ENCODE measurements at places on chromosomes 1 and 21.

GRCh38 chr1:60510162-60510561, 436.6 kb upstream of the C1orf87 start:
- no peak for DNase-seq

DNA sequence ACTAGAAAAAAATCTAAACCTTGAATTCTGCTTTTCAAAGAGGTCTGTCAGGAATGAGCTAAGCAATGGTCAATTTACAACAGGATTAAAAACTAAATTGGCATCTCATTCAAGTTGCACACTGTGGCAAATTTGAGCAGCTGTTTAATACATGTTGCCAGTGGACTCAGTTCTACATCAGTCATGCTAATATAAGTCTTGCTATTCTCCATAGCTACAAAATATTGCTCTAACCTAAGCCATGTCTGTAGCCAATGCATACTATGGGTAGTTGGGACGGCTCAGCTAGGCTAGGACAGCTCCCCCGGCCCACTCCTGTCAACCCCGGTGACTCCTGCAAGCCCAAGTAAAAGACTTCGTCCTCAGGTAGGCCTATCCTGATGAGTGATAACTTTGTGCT, 10.9 kb upstream of the VAV3 start:
- no peak for DNase-seq

- no peak for DNase-seq
These were observed 533 bp upstream of the RGL1 start for GRCh38 chr1:183804387-183804786.

DNA sequence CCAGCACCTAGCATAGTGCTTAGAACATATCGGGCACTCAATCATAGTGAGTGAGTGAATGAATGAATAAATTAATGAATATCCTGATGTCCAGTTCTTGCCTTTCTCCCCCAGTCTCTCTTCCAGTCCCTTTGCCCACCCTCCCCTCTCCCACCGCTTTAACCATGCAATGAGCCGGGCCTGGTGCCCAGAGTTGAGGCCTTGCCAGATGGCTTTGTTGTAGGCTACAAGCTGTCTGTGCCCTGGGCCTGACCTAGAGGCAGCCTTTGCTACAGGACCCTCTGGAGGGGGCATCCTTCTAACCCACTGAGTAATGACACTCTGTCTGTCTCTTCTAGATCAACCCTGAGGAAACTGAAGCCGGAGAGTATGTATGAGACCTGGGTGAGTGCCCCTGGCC, 6.9 kb downstream of the CASQ1 start:
- peak; percentile 26 for DNase-seq

- DNase-seq, result no peak
These were observed 10.2 kb downstream of the MAP7D1 start for GRCh38 chr1:36166136-36166535.

DNA sequence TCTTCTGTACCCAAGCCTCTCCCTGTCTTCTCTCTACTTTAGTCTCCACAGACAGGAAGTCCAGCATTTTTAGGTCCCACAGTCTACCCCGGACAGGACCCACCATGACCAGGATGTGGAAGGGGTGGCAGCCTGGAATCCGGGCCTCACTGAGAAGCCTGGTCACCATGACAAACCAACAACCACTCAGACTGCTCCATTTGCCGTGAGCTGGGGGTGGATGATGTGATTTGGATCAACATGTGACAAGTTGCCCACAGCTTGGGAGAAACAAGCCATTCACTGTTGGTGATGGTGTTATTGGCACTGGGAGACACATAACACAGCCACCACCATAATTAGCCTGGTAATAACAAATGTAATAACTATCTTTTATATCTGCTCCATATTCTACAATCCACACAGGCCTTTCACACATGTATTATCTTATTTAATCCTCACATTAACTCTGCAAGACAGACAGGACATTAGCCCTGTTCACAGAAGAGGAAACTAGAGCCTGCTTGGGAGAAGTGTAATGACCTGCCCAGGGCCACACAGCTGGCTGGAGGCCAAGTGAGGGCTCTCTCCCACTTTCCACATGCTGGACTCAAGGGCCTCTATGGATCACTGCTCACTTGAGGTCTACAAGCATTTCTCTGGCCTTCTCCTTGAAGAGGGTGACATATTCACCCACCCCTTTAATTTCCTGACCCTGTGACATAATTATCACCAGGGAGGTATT, 22.9 kb downstream of the MEF2D start:
- no peak for DNase-seq

- no peak for DNase-seq
These were observed 180.5 kb downstream of the DYRK1A start for GRCh38 chr21:37546949-37547614.

DNA sequence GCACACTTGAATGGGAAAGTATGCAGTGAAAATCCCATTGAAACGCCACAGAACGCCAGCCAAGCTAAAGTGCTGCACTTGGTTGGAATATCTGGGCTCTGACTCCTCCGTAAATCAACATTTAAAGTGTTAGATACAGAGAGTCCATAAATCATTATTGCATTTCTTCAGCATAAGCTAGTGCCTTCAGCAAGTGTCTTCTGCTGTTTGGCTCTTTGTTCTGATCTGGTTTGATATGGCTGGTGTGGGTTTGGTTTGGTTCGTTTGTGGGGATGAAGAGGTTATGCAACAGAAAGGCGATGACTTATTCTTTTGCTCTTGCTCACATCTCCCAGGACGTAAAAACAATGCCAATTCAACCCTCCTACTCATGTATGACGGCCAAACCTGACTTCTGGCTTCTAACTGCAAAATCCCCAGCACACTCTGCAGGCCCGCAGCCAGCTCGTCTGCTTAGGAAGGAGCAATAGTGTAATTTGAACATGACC, 121.8 kb upstream of the ERG start:
- no peak for DNase-seq

- no peak for DNase-seq
These were observed 92.3 kb upstream of the COL6A1 start for GRCh38 chr21:45889256-45889655.

- no peak for DNase-seq
These were observed 62.5 kb downstream of the CD58 start for GRCh38 chr1:116508085-116508983.

GRCh38 chr21:36926989-36927718, 39.3 kb downstream of the HLCS start:
- DNase-seq, result no peak

- DNase-seq, result no peak
These were observed 347.4 kb downstream of the PTPRU start for GRCh38 chr1:29583727-29584126.

GRCh38 chr1:235410467-235410866, 43.2 kb downstream of the TBCE start:
- no peak for DNase-seq

DNA sequence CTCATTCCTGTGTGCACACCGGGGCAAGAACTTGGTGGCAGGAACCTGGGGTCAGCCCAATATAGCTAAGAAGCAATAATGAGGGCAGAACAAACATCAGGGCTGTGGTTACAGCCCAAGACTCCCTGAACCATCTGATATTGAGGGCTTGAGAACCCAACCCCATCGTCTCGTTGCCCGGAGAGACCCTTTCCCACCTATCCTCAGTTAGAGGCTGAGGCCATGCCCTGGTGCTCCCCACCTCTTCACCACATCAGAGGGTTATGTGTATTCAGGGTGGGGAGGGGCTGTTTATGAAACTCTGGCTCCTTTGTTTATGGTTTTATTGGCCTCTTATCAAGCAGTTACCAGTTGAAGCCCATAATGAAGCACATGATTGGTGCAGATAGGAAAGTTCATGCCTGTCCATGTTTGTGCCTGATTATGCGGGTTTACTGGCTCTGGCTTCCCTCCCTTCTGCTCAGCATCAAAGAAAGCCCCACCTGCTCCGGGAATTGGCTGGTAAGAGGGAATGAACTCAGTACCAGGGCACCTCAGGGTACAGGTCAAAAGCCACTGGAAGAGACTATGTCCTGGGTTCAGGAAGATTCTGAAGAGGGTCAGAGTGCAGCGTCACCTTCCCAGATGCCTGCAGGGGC, 14.5 kb downstream of the NUAK2 start:
- DNase-seq, result no peak

- DNase-seq, result no peak
These were observed 9.9 kb downstream of the CFAP410 start for GRCh38 chr21:44329086-44329889.

DNA sequence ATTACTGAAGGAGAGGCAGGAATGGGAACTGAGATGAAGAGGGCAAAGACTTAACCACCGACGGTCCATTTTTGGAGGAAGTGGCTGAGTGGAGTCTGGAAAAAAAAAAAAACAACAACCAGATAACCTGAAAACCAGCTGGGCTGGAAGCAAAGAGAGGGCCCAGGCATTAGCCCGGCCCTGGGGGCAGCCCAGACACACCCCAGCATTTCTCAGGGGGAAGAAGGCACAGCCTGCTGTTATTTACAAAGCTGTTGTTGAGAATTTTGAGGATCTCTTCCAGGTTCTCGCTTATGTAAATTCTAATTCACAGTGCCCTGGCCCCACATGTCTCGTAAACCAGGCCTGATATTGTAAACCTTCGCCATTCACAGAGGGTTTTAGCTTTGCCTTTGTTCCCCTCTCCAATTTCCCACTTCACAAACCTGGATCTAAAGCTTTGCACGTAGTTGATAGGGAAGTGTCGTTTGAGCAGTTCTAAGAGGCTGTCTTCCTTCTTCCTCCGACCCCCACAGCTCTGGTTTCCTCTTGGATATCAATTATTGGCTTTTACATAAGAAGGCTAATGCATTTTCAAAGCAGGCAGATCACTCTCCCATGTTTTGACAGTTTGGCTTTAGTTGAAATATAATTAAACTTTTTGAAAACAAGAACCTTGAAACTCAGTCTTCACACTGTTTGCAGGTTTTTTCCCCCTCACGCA, 161.8 kb upstream of the IRF2BP2 start:
- DNase-seq, result no peak

GRCh38 chr1:107357376-107357775, 216.5 kb downstream of the NTNG1 start:
- DNase-seq, result no peak

GRCh38 chr1:23905461-23906025, 7.6 kb downstream of the CNR2 start:
- no peak for DNase-seq

DNA sequence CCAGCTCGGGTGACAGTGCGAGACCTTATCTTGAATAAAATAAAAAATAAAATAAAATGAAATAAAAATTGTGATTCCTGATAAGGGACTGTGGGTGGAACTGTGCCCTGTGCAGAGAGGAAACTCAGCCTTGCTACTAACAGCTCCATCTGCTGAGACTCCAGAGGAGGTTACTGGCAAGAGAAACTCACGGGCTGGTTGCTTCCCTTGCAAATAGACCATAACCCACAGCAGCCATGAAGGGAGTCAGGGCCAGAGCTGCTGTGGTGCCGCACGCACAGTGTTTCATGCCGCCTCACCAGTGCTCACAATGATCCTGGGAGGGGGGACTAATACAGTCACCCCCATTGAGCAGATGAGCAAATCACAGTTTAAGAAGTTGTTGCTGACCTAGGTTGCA, 13.7 kb downstream of the ZBTB17 start:
- DNase-seq, result no peak

GRCh38 chr1:23980728-23981070, 572 bp upstream of the SRSF10 start:
- DNase-seq, result peak; percentile 64
